ENCODE measurements at places on chromosomes 3 and 15.
A peak's percentile ranks its signal among the peaks of the same experiment; 100 is the strongest.

- H3K4me1 ChIP-seq: no peaks in the 10 kb centered on the region
- no peak overlapping the region for H3K4me3 ChIP-seq
- H3K27me3 ChIP-seq: no peaks in the 10 kb centered on the region
- no peak for DNase-seq
- H3K27ac ChIP-seq: no peak overlapping the region
These were observed 33.3 kb upstream of the VPS33B start for GRCh38 chr15:91055548-91056331.

DNA sequence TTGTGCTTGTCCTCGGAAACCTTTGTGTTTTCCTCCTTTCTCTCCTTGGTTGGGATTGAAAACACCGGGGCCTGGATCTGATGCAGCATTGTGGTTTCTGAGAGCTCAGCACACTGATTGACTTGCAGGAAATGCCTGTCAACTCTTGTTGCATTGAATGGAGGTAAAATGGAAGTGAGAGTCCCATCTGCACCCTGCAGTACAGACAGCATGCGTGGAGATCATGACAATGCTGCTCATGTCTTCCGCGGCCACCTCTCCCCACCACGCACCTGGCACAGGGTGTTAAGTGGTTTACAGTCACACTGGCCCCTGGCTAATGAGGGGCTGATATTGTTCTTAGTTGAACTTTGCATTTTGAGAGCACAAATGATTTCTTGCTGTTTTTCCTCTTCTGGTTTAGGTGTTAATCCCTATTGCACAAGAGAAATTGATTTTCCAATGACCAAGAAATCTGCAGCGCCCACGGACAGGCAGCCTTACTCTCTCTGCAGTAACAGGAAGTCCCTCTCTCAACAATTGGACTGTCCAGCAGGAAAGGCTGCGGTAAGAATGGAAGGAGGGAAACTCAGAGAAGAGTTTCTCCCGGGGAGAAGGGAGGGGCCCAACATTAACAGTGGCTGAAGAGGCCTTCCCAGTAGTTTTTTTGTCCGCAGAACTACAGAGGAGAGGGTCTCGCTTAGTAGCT lies 58.5 kb downstream of the STARD5 start:
- no peak overlapping the region for H3K27ac ChIP-seq
- H3K4me1 ChIP-seq: no peaks in the 10 kb centered on the region
- H3K27me3 ChIP-seq: no peaks in the 10 kb centered on the region
- H3K4me3 ChIP-seq: peak overlapping the region; percentile 1
- DNase-seq: no peak
- H3K36me3 ChIP-seq: no peaks in the 10 kb centered on the region

DNA sequence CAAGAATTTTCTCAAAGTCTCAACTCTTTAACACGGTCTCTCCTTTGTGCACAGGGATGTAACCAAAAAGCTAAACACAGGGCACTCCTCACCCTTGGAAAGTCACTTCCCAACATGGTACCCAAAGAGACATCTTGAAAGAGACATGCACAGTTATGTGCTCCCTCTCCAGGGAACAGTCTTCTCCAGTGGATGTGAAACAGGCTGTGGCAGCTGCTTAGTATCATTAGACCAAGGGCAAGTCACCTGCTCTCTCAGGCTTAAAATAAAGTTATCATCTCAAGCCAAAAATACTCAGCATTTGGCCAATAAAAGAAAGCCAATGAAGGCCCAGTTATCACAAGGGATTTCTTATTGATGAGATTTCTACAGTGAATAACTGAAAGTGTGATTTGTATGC lies 128.3 kb downstream of the WDR76 start:
- no peaks in the 10 kb centered on the region for H3K27me3 ChIP-seq
- H3K4me1 ChIP-seq: no peaks in the 10 kb centered on the region
- no peaks in the 10 kb centered on the region for H3K36me3 ChIP-seq
- no peak overlapping the region for H3K4me3 ChIP-seq
- H3K27ac ChIP-seq: no peak overlapping the region

DNA sequence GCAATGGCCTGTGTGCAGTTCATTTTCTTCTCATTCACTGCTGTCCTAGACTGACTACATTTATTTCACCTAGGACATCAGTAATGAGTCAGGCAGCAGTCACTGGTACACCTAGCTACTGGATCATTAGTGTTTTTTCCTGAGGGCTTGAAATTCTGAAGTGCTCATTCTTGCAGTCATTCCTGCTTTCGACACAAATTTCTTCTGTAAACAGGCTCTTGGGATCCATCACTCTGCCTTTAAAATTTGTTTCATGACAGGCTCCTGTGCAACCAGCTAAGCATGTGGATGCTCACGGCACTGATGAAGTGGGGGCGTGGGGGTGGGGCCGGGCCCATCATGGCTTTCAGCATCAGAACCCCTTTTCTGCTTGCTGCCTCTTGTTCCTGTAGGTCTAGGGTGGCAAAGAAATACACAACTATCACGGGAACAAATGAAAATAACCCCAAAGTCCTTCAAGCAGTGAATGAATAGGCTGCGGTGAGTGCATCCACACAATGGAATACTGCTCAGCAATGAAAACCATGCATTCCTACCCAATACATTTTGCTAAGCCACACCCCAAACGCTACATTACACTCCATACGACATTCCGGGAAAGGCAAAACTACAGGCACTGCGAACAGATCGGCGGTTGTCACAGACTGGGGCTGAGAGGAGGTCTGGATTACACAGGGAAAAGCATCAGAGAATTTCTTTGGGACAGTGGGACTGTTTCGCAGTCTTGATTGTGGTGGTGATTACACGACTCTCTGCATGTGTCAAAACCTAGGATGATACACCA lies 9.3 kb upstream of the MELTF start:
- H3K4me3 ChIP-seq: no peak overlapping the region
- H3K36me3 ChIP-seq: no peaks in the 10 kb centered on the region
- no peaks in the 10 kb centered on the region for H3K4me1 ChIP-seq
- no peak overlapping the region for H3K27ac ChIP-seq
- no peak for DNase-seq

GRCh38 chr3:67047051-67047450 lies 48.9 kb downstream of the KBTBD8 start:
- H3K4me3 ChIP-seq: no peak overlapping the region
- no peak for DNase-seq
- H3K4me1 ChIP-seq: no peaks in the 10 kb centered on the region
- H3K36me3 ChIP-seq: no peaks in the 10 kb centered on the region
- no peak overlapping the region for H3K27ac ChIP-seq

GRCh38 chr15:82625136-82625535 lies 22.0 kb downstream of the CPEB1 start:
- H3K27ac ChIP-seq: no peak overlapping the region
- H3K27me3 ChIP-seq: no peaks in the 10 kb centered on the region
- no peak for DNase-seq
- no peaks in the 10 kb centered on the region for H3K36me3 ChIP-seq
- no peak overlapping the region for H3K4me3 ChIP-seq

- H3K36me3 ChIP-seq: peaks cover 19% of the 10 kb centered on the region
- H3K27me3 ChIP-seq: no peaks in the 10 kb centered on the region
- peak; percentile 74 for DNase-seq
- peak within 1 kb of the TSS; percentile 95 for H3K27ac ChIP-seq
- peak within 1 kb of the TSS; percentile 75 for H3K4me3 ChIP-seq
These were observed at the start of gene NXPE3 for GRCh38 chr3:101779047-101779821. Gene NXPE3 (plus strand): TSS chr3:101779211. CDS start chr3:101785597, 6,386 bp downstream.

DNA sequence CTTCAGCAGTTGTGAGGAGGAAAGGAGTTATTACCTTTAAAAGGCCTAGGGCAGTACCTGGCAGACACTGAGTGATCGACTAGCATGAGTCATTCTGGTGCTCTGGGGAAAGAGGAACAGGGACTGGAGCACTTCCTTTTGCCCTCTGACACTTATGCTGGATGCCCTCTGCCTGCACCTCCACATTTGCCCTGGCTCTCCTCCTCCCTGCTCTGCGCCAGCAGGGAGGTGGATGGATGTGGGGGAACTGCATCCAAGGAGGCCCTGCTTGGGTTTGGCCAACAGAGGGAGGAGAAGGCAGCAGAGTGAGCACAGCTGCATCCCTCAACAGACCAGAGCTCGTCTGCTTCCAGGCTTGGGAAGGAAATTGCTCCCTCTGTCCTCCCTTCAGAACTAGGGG lies 75.0 kb downstream of the SEMA5B start:
- H3K36me3 ChIP-seq: no peaks in the 10 kb centered on the region
- H3K4me1 ChIP-seq: peaks cover 18% of the 10 kb centered on the region
- no peak overlapping the region for H3K4me3 ChIP-seq
- no peak for DNase-seq

DNA sequence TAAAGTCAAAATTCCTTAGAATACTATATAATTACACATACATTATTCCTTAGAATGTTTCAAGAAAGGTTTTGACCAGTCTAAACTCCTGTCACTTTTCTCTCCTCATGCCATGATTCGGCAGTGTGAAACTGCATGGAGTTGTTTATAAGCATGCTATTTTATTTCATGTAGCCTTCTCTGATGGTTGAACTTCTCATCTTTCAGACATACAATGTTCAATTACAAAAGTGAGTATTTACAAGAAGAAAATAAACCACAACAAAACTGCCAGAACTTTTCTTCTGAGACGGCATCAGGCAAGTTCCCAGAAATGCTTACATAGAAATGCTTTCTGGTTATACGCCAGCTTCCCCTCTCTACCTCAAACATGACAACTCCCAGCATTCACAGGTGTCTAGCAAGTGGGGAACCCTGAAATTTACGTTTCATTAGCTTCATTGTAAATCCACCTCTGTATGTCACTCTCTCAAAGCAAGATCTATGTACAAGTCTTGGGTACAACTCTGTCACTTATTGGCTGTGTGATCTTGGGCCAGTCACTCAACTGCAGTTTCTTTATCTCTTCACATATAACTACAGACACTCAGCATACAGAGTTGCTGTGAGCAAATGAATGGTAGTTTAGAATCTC lies 42.7 kb downstream of the HDGFL3 start:
- no peak overlapping the region for H3K4me3 ChIP-seq
- no peak overlapping the region for H3K27ac ChIP-seq
- no peaks in the 10 kb centered on the region for H3K4me1 ChIP-seq
- DNase-seq: no peak
- no peaks in the 10 kb centered on the region for H3K27me3 ChIP-seq

- DNase-seq: no peak
- no peaks in the 10 kb centered on the region for H3K27me3 ChIP-seq
- peaks cover 2% of the 10 kb centered on the region for H3K4me1 ChIP-seq
These were observed 8.6 kb downstream of the PAK6 start for GRCh38 chr15:40247406-40247971.

GRCh38 chr15:101288905-101289513 lies 6.0 kb downstream of the SNRPA1 start:
- H3K27ac ChIP-seq: no peak overlapping the region
- H3K4me1 ChIP-seq: peaks cover 3% of the 10 kb centered on the region
- no peaks in the 10 kb centered on the region for H3K27me3 ChIP-seq
- DNase-seq: no peak

- no peak overlapping the region for H3K4me3 ChIP-seq
- DNase-seq: no peak
- H3K4me1 ChIP-seq: no peaks in the 10 kb centered on the region
- H3K27me3 ChIP-seq: no peaks in the 10 kb centered on the region
- H3K27ac ChIP-seq: no peak overlapping the region
These were observed 33.2 kb upstream of the RGMA start for GRCh38 chr15:93121973-93122910.

GRCh38 chr15:71281256-71281655 lies 166.0 kb downstream of the THSD4 start:
- H3K27ac ChIP-seq: peak overlapping the region; percentile 93
- no peaks in the 10 kb centered on the region for H3K4me1 ChIP-seq
- DNase-seq: no peak
- H3K4me3 ChIP-seq: no peak overlapping the region
- no peaks in the 10 kb centered on the region for H3K36me3 ChIP-seq
- no peaks in the 10 kb centered on the region for H3K27me3 ChIP-seq

DNA sequence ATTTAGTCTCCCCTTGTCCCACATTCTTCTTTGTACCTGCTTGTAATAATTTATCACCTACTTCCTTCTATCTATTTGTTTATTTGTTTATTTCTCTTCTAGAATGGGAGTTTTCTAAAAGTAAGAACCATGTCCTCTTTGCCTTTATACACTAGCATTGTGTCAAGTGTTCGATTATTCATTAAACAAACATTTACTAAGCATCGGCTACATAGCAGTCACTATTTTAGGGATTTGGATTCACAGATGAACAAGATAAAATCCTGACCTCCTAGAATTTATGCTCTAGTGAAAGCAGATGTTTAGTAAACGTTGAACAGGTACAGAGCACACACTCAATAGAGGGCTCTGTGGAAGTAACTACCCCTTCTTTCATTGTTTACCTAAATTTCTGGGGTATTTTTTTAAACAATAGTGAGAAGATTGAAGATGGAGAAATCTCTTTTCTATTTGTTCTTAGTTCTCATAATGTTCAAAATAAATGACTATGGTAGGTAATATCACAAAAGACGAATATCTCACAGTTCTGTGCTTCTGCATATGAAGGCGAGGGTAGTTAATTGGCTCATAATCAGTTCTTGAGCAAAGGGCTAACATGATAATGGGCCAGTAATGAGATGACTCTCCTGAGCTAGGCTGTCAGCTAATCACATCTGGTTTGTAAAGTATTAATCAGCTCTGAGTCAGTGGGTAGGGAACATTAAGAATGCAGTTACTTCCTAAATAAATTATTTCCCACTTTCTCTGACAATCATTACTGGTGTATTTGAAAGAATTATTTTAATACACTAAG lies 111.9 kb downstream of the SLC9A9 start:
- no peak overlapping the region for H3K27ac ChIP-seq
- no peak for DNase-seq
- H3K36me3 ChIP-seq: no peaks in the 10 kb centered on the region
- H3K4me3 ChIP-seq: no peak overlapping the region
- no peaks in the 10 kb centered on the region for H3K27me3 ChIP-seq

GRCh38 chr3:140022066-140022770 lies 87.2 kb downstream of the CLSTN2 start:
- no peaks in the 10 kb centered on the region for H3K27me3 ChIP-seq
- H3K36me3 ChIP-seq: no peaks in the 10 kb centered on the region
- no peak overlapping the region for H3K27ac ChIP-seq
- no peak for DNase-seq
- H3K4me1 ChIP-seq: peaks cover 4% of the 10 kb centered on the region

- H3K4me3 ChIP-seq: no peak overlapping the region
- no peak overlapping the region for H3K27ac ChIP-seq
- H3K27me3 ChIP-seq: no peaks in the 10 kb centered on the region
These were observed 2.0 kb upstream of the MANF start for GRCh38 chr3:51382947-51383578.

GRCh38 chr3:62416144-62416543 lies 42.8 kb upstream of the FEZF2 start:
- DNase-seq: no peak
- H3K27ac ChIP-seq: no peak overlapping the region
- no peak overlapping the region for H3K4me3 ChIP-seq
- no peaks in the 10 kb centered on the region for H3K27me3 ChIP-seq
- H3K36me3 ChIP-seq: no peaks in the 10 kb centered on the region
- no peaks in the 10 kb centered on the region for H3K4me1 ChIP-seq

DNA sequence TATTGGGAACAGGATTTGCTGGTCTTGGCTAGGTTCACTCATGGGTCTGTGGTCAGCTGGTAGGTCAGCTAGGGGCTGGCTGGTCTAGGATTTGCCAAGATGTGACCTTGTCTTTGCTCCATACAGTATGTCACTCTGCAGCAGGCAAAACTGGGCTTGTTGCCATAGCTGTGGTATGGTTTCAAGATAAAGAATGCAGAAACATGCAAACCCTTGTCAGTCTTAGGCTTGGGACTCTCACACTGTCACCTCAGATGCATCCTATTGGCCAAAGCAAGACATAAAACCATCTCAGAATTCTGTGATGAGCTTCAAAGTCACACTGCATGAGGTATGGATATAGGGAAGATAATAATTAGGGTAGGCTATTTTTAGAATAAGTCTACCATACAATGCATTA lies 66.6 kb upstream of the TBC1D5 start:
- no peak overlapping the region for H3K27ac ChIP-seq
- no peak for DNase-seq
- no peaks in the 10 kb centered on the region for H3K36me3 ChIP-seq
- H3K4me3 ChIP-seq: no peak overlapping the region

GRCh38 chr3:188832961-188833721 lies 338.6 kb upstream of the TPRG1 start:
- H3K4me3 ChIP-seq: no peak overlapping the region
- H3K27ac ChIP-seq: peak overlapping the region; percentile 38
- no peak for DNase-seq
- H3K36me3 ChIP-seq: no peaks in the 10 kb centered on the region

Data from ascending aorta (tissue), 2 donors.